ENCODE measurements at places on chromosomes 2 and 18.

DNA sequence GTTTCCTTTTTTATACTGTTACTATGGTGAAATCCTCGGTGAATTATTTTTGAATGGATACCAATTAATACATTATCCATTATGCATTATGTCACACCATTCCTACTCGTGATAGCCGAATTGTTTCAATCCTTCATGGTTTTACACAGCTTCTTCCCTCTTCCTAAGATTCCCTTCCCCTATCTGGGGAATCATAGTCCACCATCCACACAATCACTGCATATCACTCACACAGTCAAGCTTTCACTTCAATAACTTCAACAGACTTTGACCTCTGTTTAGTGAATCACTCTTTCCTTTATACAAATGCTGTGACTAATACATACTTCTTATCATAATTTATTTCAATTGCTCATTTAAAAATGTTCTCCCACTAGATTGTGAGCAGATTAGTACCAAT is 1108.1 kb upstream of the LRRTM1 start:
- no peak for DNase-seq

GRCh38 chr2:18404708-18405107 is 155.7 kb downstream of the RDH14 start:
- no peak for DNase-seq

DNA sequence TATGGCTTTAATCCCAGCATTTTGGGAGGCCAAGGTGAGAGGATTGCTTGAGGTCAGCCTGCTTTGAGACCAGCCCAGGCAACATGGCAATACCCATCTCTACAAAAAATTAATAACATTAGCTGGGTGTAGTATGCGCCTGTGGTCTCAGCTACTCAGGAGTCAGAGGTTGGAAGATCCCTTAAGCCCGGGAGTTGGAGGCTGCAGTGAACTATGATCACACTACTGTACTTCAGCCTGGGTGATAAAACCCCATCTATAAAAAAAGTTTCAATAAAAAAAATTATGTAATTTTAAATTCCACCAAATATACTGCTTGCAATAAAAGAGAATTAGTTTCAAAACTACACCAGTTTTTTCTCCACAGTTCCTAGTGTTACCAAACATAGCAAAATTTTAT is 23.3 kb upstream of the CACNB4 start:
- no peak for DNase-seq

DNA sequence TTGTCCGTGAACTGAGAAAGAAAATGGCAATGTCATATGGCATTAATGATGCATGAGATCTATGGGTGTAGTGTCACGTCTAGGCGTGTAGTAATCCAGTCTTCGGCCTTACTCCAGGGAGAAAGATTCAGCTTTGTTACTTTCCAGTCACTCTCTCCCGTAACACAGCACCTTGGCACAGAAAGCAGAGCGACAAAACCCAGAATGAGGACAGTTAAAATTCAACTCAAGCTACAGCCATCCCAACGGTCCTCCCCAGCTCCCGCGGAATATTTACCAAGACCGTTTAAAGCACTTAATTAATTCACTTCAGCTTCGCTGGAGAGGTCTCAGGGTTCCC is 797 bp upstream of the CRIM1 start:
- DNase-seq, result no peak

- peak; percentile 70 for DNase-seq
These were observed 616.6 kb downstream of the ZEB2 start for GRCh38 chr2:143903172-143903856.

DNA sequence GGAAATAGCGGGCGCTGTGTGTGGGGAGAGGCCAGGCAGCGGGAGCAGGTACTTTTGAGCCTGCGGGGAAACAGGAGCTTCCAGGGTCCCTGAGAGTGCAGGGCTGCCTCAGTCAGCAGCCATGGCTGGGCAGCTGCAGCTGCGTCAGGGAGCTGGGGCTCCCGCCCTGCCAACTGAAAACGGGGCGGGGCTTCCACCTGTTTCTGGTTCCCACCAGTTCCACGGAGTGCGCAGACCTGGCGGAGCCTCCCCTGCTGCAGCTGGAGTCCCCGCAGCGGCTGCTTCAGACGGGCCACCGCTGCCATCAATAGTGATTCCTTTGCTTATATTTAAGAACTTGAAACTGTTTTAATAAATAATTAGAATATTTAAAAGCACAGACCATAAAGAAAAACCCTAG is 30.6 kb upstream of the RPRM start:
- DNase-seq, result no peak

- no peak for DNase-seq
These were observed 209.5 kb downstream of the DYSF start for GRCh38 chr2:71662665-71663394.

GRCh38 chr2:210527286-210527685 is 29.1 kb upstream of the CPS1 start:
- no peak for DNase-seq

GRCh38 chr2:194003911-194004310 is 1653.1 kb upstream of the SLC39A10 start:
- no peak for DNase-seq

DNA sequence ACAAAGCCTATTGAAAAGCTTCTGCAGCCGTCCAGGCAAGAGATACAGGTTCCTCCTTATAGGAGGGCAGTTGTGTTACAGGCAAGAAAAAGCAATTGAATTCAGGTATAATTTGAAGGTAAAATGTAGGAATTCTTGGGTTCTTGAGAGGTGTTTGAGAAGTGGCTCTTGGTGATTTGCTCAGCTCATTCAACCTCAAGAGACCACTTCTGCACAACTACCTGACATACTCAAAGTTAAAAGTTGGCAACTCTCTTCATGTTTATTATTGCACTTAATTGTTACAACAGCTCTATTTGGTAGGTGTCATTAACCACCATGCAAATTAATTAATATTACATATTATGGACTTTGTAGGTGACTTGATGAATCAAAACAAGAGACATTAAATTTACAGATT is 753.2 kb downstream of the ADCYAP1 start:
- DNase-seq, result no peak

GRCh38 chr2:37011130-37011529 is 44.8 kb upstream of the STRN start:
- no peak for DNase-seq

DNA sequence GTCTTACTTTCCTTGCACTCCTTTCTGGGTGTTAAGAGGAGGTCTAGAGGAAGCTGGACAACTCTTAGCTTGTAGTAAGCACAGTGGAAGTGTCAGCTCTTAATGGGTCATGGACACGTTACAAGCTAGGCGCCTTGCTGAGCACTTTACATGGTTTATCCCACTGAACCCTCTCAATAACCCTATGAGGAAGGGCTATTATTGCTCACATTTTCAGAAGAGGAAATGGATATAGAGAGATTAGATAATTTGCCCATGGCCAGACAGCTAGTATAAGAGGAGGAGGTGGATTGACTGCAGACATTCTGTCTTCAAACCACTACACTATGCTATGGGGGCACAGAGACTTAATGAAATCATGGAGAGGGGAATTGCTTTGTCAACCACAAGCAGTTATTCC is 8.3 kb upstream of the IL1RN start:
- DNase-seq, result no peak

DNA sequence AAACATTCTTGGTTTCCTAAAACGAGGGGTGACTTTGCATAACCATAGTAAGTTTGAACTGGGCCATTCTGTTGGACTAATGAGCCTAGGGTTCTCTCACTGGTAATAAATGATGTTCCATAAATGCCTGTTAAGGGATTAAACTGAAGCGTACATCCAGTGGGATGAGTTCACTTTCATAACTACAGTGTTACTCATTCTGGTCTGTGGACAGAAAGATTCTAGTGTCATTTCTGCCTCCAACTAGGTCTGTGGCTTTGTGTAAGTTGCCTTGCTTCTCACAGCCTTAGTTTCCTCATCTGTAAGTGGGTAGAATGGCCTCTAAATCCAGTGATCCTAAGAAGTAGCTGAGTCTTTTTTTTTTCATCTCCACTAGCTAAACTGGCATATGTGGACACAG is 1860.6 kb upstream of the PIK3C3 start:
- DNase-seq, result no peak

DNA sequence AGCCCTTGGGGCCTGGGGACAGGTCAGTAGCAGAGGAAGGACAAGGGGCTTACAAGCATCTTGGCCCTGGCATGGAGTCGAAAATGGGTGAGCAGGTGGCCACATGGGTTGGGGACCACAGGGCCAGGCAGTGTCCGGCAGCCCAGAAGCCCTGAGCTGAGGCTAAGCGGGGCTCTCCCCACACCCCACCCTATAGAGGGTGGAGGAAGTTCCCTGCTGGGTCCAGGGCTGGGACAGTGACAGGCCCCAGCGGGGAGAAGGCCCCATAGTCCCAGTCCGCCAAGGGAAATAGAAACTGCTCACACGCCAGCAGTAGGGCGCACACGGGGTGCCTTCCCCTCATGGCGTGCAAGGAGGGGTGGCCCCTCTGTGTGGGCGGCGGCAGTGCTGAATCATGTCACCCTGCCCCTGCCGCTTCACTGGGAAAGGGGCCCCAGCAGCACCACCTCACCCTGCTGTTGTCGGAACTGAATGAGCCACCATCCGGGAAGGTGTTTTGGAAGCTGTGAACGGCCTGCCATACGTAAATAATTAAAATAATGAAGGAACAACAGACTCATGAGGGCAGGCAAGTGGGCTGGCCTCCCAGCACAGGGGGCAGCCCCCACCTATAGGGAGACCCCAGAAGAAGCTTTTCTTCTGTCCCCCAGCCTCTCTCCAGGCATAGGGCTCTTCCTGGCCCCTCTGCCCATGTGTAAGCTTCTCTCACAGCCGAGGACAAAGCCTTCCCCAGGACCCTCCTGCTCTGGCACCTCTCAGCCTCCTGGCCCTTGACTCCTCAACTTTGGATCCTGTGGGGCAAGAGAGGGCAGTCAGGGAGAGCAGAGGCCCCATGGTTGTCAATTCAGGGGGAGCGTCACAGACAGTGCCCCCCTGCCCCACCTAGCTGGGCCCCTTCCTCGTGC is 12.7 kb upstream of the DUSP2 start:
- DNase-seq, result no peak

DNA sequence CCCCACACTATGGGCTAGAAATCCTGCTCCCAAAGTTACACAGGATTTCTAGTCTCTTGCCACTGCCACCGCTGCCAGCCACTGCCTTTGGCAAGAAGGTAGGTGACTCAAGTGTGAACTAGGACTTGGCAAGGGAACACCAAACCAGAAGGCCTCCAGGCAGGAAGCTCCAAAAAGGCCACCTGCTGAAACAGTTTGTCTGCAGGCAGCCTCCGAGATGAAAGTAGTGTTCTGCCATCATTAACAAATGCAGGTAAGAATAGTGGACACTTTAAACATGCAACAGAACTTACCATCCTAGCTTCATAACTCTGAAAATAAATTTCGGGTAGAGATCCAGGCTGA is 3.9 kb downstream of the ANKRD44 start:
- DNase-seq, result peak; percentile 8

DNA sequence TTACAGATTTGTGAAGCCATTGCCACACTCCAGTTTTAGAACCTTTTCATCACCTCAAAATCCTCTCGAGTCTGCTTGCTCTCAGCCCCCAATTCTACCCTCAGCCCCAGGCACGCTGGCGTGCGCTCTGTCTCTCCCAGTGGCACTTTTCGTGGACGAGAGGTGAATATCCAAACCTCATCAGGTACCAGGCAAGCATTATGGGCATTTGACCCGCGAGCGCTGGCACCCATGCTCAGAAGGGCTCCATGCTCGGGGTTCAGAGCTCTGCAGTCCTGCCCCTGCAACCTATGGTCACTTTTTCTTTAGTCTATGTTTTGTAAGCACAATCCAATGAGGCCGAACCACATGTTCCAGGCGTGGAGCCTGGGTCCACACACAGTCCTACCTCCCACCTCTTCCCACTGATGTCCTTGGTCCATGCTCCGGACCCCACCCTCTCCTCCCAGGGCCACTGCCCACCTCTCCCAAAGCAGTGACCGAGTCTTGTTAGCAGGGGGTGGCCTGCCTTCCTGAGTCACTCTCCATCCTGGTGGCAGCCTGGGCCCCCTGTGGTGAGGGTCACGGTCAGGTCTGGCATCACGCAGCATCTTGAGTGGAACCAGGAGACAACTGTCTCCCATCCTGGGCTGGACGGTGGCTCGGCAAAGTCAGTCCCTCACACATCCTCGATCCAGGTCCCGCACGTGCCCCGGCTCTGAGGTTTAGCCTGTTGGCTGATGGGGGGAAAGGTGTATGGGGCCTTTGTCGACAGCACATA is 256.9 kb downstream of the NDUFA10 start:
- DNase-seq, result no peak

- no peak for DNase-seq
These were observed 156.2 kb downstream of the DDX1 start for GRCh38 chr2:15747603-15748471.

- DNase-seq, result no peak
These were observed 19.5 kb downstream of the TTC32 start for GRCh38 chr2:19882286-19882685.

GRCh38 chr18:44732238-44732563 is 51.5 kb downstream of the SETBP1 start:
- no peak for DNase-seq

DNA sequence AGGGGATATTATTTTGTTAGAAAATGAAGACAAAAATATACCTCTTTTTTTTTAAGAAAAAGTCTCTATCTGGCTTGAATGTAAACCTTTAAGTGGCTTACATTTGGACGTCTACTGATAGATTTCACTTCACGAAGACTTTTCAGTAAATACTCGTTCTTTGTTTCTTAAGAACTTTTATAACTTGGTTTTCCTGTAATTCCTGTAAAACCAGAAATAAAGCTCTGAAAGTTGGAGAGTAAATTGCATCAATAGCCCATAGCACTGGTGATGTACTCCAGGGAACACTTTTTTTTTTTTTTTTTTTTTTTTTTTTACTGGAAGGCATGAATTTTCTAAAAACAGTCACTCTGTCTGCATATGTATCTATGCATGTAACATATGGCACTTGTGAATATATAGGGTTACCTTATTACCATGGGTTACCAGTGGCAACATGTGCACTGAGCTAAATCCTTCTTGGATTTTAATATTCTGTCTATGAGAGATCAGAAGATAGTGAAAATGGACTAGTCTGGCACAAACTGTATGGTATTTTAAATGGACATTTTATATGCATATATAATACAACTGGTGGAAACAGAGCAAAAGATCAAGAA is 309.2 kb upstream of the TCF4 start:
- no peak for DNase-seq

- DNase-seq, result no peak
These were observed 350.9 kb downstream of the PARD3B start for GRCh38 chr2:204896146-204896545.

GRCh38 chr18:50950626-50951025 is 17.2 kb upstream of the ELAC1 start:
- no peak for DNase-seq

DNA sequence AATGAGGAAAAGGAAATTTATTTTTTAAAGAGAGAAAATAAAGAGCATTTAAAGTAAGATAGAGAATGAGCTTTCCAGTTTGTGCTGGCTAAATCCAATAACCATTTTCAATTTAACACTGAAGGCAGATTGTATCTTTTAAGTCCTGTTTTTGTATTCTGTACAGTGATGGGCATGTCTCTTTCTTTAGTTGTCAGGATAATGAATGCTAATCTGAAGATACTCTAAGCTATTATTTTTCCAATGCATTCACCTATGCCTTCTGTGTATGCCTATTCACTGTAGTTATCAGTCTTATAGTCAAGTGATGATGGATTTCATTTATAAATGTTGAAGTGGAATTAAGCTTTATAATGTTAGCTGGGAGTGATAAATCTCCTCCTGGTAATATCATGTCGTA is 101.4 kb downstream of the DYNAP start:
- no peak for DNase-seq

Measured in NCI-H2081 (cell line).